ENCODE measurements at places on chromosomes 4 and X.
A peak's percentile ranks its signal among the peaks of the same experiment; 100 is the strongest.

GRCh38 chr4:67141586-67141985 lies 403.7 kb downstream of the CENPC start:
- no peak for DNase-seq

- DNase-seq, result no peak
These were observed 129.4 kb upstream of the ARSJ start for GRCh38 chr4:114108869-114109268.

DNA sequence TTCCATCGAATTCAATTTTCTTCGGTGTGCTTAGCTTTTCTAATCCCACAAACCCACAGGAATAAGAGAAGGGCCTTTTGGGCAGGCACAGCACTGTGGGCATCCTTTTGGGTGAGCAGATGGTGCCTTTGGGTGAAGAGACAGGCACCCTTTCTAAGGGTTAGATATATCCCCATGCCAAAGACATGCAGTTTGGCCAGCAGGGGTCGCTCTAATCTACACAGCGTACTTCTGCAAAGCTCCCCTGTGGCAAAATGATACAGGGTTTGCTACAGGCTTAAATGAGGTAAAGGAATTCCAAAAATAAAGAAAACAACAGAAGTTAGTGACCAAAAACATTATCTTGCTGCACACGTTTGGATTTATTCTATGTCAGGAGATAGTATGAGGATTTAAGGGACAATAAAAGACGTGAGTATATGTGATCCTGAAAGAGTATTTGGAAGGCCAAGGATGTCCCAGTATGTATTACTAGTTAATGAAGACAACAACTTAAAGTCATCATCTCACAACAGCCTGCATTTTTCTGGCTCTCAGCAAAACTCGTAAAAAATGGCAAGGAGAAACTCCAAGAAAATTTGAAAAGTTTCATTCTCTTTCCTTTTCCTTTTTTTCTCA lies 49.5 kb downstream of the PHEX start:
- peak; percentile 61 for DNase-seq

DNA sequence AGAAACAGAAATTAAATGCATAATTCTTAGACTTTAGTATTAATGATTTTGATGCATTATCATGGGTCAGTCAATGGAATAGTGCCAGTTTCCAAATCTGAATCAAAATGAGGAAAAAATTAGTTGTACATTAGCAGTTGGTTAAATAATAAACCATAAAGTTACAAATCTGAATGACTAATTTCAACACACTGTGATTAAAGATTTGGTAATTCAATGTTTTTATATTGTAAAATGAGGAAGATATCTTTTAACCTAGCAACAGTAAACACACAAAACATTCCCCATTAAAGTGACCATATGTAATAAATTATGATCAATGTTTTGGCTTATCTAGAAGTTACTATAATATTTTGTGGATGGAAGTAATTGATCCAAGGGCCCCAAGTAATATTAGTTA lies 1.6 kb downstream of the FBXO8 start:
- no peak for DNase-seq

DNA sequence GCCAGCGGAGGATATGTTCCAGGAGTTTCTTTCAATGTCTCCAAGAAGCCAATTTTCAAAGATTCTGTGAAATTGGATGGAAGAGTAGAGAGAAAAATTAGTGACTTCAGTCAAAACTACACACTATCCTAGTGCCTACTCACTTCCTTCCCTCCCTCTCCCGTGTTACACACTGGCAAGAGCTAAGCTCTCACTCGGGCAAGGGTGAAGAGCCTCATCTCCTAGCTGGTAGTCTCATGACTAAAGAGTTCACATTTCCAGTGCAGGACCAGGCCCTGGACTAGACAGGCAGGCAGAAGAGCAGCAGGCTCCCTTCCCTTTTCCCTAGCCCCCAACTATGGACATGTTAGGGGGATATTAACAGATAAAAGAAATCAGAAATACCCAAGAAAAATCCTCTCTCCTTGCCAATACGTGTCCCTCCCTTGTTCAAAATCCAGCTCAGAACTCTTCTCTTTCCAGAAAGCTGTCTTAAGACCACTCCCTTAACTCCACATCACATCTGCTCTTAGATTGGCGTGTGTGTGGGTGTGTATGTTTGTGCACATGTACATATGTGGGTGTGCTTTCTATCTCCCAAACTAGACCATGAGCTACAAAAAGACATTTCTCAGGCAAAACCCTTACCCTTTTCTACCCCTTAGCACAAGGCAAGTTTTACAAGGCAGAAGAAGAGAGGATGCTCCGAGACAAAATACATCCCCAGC lies 29.9 kb downstream of the ZDHHC9 start:
- no peak for DNase-seq

DNA sequence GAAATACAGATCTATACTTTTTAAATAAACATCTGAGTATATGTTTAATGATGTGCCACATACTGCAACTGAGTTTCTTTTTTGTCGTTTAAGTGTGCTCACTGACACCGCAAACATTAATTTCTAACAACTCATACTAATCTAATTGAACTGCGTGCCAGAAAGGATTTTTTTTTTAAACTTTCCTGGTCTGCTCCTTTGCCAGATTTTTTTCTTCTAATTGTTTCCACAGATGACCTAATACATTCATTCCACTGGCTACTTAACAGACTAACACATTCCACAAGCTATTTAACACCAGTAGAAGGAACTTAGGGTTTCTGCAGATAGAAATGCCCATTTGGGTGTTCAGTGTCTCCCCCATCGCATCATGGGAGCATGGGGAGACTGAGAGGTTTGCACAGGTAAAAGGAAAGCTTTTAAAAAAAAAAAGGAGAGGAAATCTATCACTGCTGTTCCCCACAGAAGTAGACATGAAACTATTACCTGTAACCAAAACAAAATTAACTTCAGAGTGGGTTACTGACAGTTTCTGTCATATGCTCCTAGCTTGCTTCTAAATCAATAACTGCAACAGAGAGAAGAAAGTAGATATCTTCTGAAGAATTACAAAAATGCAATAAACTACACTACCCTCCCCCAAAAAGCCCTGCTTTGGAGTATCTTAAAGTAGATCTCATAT lies 31.6 kb downstream of the SH3KBP1 start:
- no peak for DNase-seq

DNA sequence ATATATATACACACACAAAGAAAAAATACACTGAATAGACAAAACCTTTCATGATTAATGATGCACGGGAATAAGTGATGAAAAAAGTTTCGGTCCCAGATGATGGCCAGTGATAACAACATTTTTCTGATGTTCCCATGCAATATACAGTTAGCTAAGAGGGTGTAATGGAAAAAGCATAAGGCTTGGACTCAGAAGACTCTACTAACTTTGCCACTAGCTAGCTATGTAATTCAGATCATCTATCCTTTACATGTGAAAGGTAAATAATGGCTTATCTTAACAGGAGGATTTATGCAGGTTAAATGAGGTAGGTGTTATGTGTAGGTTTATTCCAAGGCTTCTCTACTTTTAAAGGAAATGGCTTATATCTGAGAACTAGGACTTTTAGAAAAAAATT lies 4.3 kb downstream of the RPS3A start:
- no peak for DNase-seq

- no peak for DNase-seq
These were observed 177.1 kb downstream of the CBR4 start for GRCh38 chr4:168832763-168833575.

GRCh38 chr4:152385551-152385950 lies 150.3 kb downstream of the FBXW7 start:
- DNase-seq, result no peak

- DNase-seq, result no peak
These were observed 1282.2 kb downstream of the ADGRL3 start for GRCh38 chr4:62482355-62482754.

DNA sequence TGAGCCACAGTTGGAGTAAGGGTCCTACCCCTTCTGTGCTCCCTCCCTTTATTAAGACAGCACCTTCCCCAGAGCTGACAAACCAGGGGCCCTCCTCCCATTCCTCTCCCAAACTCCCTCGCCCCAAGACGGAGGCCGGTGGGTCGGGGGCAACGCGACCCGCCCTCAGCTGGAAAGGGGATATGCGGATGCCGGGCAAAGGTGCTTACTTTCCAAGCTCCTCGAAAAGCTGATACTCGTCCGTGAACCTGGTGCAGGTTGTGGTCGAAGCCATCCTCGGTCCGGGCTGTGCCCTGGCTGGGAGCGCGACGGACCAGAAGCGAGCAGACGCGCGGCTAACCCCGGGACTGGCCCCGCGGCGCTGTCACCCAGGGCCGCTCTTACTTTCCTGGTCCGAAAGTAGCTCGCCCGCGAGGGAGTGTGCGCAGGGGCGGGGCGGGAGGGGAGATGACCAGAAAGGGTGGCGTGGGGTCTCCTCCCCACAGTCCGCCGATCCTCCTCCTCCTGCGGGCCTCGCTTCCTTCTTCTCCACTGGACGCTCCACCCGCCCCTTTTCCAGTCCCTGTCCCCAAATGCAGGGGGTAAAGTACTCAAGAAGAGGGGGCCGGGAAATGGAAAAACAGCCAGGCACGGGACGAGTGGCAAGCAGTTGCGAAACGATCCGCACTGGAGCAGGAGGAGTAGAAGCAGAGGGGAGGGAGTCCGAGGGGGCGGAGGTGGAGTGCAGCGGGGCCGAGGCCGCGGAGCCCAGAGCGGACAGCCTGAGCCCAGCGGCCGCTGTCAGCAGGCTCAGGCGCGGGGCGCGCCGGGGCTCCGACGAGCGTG lies 531 bp downstream of the CAMK2D start:
- DNase-seq, result peak; percentile 67

GRCh38 chr4:123017636-123018395 lies 95.4 kb upstream of the NUDT6 start:
- DNase-seq, result no peak

All from activated T-cell treated with anti-CD3 and anti-CD28 coated beads, Interleukin-2, amount 50 U/mL, for 72 hours (primary cell).